HS-27A (cell line): ENCODE measurements at places on chromosomes 11 and 22.

DNA sequence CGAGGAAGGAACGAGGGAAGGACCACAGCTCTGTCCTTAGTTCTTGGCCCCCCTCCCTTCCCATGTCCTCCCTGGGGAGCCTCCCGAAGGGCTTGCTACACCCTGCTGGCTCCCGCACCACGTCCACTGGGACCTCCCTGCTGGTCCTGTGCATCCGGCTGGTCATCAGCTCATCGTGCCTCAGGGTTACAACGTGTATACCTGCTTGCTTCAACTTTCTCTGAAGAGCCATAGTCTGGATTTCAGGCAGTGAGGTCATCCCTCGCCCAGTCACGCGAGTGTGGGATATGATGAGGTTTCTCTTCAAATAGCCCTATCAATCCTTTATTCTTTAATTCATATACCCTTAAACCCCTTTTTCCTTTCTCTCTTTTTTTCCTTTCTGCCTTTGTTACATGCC, 21.5 kb upstream of the CECR2 start:
- no peak for DNase-seq

DNA sequence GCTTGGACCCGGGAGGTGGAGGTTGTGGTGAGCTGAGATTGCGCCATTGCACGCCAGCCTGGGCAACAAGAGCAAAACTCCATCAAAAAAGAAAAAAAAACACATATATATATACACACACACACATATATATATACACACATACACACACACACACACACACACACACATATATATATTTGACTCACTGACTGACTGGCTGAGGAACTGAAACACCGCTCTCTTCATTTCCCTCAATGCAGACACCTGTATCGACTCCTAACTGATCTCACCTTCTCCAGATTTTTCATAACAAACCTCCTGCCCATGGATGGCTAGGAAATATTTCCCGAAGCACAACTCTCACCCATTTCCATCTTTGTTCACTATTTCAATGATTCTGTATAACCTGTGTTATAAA, 140.7 kb upstream of the ANO3 start:
- DNase-seq: no peak

- no peak for DNase-seq
Measured at GRCh38 chr11:75577207-75577606, 15.2 kb downstream of the SERPINH1 start.

DNA sequence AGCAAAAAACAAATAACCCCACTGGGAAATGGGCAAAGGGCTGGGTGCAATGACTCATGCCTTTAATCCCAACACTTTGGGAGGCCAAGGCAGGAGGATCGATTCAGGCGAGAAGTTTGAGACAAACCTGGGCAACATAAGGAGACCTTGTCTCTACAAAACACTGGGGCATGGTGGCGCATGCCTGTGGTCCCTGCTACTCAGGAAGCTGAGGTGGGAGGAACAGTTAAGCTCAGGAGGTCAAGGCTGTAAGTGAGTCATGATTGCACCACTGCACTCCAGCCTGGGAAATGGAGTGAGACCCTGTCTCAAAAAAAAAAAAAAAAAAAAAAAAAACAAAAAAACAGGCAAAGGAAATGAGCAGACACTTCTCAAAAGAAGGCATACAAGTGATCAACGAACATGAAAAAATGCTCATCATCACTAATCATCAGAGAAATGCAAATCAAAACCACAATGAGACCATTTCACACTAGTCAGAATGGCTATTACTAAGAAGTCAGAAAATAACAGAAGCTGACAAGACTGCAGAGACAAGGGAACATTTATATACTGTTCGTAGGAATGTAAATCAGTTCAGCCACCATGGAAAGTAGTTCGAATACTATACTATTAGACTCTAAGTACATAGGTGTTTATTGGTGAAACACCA, 48.2 kb upstream of the SMCO4 start:
- no peak for DNase-seq

GRCh38 chr11:9002920-9003572, 755 bp downstream of the NRIP3 start:
- no peak for DNase-seq

DNA sequence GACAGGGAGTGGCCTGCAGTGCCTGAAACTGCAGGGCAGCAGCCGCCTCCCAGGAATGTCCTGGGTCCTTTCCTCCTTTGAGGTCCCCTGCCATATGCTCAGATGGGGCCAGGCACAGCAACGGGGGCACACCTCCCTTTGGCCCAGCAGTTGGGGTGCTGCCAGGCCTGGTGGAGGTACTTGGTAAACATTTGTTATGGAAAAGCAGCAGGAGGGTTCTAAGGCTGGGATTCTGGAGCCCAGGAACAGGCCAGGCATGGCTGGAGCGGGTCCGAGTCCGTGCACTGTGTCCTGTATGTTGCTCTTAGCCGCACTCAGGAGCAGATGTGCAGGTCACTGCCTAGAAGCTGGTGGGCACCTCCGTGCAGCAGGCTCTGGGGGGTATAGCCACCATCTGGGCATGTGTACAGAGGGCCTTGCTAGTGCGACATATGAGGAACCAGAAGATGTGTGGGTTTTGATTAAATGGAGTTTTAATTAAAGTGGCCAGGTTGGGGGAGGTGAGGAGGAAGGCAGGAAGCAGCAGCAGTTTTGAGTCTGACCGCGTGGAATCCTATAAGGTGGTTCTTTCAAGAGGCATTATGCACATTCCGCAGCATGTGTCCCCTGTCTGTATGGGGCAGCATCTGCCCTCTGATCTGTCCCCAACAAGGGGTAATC, 1.5 kb downstream of the ADORA2A start:
- no peak for DNase-seq

DNA sequence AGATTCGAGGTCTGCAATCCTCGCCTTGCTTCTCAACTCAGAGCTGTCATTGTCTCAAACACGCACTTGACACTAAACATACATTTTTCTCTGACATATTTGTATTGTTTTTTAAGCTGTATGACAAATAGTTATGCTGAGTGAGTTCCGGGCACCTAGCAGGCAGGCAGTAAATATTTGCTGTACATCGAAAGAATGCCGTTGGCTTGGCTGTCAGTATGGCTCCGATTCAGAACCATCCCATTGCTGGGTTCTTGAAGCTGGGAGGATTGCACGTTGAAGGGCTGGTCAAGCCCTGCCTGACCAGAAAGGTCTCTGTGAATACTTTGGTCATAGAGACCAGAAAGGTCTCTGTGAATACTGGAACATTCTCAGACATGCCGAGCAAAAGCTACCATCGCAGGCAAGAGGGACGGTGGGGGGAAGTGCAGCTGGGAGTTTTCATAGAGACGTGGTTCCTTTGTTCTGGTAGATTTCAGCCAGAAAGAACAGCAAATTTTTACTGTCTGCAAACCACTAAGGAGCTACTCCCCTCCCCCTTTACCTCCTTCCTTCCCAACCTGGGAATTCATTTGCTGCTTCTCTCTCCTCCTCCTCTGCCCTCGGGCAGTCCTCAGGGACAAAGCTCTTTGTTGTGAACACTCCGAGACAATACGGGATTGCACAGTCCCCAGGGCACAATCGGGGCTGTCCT, 202.2 kb upstream of the SORL1-AS1 start:
- DNase-seq: no peak

- no peak for DNase-seq
Measured at GRCh38 chr11:118434553-118435289, 1.6 kb upstream of the KMT2A start.

- DNase-seq: no peak
Measured at GRCh38 chr11:105208019-105208418, 68.5 kb upstream of the CARD18 start.

DNA sequence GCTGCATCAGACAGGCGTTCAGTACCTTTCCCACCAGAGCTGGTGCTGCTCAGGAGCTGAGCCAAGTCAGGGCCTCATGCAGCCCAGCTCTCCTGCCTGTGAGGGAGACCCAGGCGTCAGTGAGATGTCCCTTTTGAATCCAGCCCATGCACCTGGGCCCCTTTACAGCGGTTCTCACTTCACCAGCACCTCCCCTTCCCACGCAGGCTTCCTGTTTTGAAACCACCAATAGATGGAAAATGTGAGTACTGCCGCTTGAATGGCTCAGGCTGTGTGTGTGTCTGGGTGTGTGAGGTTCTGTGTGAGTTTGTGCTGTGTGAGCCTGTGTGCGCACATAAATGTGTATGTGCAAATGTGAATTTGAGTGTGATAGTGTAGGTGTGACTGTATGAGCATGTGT, 88.4 kb downstream of the UBASH3B start:
- DNase-seq: no peak

- no peak for DNase-seq
Measured at GRCh38 chr22:21947040-21948014, 5.3 kb downstream of the PPM1F start.

- DNase-seq: no peak
Measured at GRCh38 chr11:129018991-129019390, 76.3 kb upstream of the TP53AIP1 start.

GRCh38 chr11:82384308-82384707, 349.4 kb downstream of the FAM181B start:
- DNase-seq: no peak
